ENCODE measurements at places on chromosomes 7 and 10.

DNA sequence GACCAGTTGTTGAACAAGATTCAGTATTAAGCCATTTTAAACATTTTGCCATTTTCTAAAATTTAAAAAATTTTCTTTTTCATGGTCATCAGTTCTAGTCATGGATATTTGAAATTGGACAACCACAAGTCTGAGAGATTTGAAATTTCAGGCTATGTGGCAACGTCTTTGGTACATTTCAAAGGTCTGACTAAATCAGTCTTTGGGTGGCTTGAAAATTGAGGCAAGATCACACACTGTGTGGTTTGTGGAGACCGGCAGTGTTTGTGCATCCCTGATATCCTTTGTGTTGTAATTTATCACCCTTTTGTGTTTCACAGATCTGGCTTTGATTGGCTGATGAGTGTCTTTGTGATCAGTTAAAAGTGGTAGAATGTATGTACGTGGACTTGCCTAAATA lies 35.7 kb downstream of the CCAR1 start:
- DNase-seq, result no peak

- DNase-seq, result no peak
These were observed 163.6 kb downstream of the GRM8 start for GRCh38 chr7:127089146-127089545.

DNA sequence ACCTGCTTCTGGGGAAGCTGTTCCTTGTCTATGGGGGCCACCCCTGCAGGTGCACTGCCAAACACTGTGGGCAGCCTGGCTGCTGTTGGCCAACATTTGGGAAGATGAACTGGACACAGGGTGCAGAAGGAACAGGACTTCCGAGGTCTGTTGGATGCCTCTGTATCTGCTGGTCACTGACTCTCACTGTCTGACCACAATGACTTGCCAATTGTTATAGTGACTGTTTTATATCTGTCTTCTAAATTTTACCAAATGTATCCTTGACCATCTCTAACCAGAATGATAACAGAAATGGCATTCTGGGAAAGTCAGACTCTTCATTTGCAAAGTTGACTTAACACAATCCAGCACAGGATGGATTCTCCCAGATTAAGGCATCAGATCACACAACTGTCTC lies 214.0 kb upstream of the PRSS58 start:
- no peak for DNase-seq

GRCh38 chr10:44960482-44961229 lies 1.1 kb downstream of the RASSF4 start:
- no peak for DNase-seq

GRCh38 chr10:30039988-30040387 lies 19.4 kb downstream of the JCAD start:
- no peak for DNase-seq

DNA sequence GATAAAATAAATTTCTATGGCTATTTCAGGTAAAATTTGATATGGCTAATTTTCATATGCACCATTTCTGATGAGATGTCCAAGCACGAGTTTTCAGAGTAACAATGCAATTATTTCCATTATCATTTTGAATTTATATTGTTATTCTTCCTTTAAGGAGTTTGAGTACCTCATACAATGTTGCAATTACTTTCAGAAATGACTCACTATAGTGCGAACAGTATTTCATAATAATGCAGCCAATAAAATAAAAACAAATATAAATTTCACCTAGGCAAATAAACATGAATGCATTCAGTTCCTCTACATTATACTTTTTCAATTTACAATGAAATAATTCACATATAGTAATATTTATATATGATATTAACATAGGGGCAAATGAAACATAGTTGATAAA lies 78.8 kb upstream of the LRRN3 start:
- DNase-seq, result no peak

DNA sequence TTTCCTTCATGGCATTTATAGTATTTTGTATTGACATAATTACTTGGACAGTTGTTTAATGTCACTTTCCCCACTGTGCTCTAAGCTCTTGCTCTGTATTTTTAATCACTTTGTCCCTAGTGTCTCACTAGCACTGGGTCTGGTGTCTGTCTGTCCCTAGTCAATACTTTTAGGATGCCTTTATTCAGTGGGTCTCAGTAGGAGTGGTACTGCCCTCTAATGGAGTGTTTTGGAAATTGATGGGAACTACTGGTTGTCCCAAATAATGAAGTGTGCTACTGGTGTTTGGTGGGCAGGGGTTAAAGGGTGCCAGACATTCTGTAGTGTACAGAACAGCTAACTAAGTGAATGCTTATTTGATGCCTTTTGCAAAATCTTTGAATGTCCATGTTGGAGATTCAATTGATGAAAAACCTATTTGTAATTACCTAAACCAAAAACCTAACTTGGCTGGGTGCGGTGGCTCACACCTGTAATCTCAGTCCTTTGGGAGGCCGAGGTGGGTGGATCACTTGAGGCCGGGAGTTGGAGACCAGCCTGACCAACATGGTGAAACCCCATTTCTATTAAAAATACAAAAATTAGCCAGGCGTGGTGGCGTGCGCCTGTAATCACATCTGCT lies 33.3 kb downstream of the CDK14 start:
- peak; percentile 44 for DNase-seq

DNA sequence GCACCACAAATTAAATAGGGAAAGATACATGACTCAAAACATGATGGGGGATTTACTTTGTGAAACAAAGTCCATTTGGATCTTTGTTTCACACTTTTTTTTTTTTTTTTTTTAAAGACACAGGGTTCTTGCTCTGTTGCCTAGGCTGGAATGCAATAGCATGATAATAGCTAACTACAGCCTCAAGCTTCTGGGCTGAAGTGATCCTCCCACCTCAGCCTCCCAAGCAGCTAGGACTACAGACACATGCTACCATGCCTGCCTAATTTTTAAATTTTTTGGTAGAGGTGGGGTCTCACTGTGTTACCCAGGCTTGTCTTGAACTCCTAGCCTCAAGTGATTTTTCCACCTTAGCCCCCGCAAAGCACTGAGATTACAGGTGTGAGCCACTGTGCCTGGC lies 172.6 kb upstream of the KLF14 start:
- no peak for DNase-seq

DNA sequence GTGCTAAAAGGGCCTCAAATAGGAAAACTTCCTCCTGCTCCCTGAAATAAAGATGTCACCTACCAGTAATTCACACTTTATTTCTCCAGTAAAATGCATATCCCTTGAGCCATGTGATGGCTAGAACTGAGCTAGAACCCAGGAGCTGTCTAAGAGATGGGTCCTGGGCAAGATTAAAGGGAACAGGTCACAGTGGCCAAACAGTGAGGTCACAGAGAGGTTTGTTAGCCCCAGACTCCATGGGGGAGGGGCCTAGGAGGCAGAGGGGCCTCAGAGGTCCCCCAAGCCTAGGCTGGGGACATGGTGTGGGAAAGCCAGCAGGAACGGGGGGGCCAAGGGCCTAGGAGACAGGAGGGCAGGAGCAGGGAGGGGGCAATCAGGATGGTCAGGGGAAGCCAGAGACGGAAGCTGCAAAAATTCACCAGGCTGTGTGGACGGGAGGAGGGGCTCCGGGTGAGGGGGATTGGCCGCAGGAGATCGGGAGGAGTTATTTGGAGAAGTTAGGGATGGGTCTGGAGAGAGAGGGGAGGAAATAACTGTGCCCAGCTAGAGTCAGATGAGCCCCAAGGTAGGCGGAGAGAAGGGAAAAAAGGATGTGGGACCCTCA lies 3.3 kb downstream of the FBXO24 start:
- DNase-seq, result no peak

DNA sequence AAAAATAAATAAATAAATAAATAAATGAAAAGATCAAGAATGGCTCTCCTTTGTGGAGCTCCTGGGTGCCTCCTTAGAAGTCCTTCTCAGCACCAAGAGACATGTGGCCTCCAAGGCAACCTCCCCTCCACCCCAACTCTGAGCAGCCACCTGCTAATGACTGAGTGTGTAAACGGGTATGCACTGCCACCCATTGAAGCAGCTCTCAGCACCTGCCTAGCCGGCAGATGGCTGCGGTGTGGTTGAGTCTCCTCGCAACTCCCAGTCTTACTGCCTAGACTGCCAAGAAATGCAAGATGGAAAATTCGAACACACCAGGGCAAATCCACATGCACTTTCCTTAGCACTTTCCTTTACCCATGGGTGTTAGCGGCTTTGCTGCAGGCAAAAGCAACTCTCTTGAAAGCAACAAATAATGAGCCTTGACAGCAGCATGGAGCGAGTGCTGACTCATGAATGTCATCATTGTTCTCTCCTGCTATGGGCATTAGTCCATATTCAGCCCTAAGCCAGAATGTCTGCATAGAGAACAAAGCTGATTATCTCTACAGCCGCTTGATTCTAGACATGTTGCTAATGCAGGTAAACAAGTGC lies 913.9 kb upstream of the AUTS2 start:
- DNase-seq, result no peak

DNA sequence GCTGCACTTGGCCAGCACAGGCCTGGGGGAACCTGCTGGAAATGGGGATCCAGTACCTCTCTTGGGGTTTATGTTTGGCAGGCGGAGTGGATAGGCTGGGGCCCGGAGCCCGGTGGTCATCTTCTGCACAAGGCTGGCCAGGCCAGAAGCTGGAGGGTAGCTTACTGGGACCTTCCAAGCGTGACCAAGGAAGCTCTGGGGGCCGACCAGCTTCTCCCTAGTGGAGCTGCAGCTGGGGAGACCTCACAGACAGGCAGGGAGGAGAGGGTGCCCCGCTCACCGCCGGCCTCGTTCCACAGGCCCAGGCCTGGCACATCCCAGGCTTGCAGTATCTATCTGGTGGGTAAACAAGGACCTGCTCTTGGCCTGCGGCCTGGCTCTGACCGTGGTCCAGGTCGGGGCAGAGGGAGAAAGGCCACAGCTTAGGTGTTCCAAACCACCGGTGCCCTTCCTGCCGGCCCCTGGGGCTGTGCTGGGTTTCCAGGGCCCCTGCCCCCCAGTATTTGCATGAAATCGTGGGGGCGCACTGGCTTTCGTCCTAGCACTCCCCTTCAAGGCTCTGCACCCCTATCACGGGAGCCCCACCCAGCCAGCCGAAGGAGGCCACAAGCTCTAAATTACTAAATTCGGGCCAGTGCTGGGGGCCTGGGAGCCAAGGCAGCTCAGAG lies 1.5 kb upstream of the ELFN1 start:
- peak; percentile 53 for DNase-seq

DNA sequence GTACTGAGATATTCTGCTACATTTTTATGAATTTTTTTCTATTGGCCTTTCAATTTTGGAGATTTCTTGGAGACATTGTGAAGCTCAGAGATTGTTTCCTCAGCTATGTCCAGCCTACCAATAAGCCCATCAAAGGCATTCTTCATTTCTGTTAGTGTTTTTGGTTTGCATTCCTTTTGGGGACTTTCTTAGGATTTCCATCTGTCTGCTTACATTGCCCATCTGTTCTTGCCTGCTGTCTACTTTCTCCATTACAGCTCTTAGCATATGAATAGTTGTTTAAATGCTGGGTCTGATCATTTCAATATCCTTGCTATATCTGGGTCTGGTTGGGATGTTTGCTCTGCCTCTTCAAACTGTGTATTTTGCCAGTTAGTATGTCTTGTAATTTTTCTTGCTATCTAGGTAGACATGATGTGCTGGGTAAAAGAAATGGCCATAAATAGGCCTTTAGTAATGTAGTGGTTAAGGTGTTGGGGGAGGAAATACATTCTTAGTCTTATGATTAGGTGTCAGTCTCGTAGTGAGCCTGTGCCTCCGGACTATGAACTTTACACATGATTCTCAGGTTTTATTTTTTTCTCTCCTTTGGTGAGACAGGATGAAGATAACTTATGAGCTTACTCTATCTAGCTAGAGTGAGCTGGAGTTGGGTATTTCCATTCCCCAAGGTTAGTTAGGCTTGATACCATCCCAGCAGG lies 32.6 kb upstream of the NME8 start:
- DNase-seq, result no peak

- DNase-seq, result peak; percentile 19
These were observed 17.7 kb downstream of the TSPAN14 start for GRCh38 chr10:80471715-80472233.

- no peak for DNase-seq
These were observed 36.9 kb upstream of the AUTS2 start for GRCh38 chr7:69561266-69561960.

DNA sequence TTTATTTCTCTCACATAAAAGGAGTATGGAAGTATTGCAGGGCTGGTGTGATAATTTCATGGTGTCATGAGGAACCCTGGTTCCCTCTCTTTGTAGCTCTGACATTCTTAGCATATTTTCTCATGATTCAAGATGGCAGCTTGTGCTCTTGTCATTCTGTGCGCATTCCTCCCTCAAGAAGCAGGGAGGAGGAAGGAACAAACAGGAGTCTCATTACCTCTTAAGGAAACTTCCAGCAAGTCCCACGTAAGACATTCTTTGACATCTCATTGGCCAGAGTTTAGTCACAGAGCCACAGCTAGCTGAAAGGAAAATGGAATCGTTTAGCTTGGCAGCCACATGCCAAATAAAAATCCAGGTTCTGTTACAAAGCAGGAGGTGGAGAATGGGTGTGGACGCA lies 546.8 kb downstream of the LRMDA start:
- DNase-seq, result peak; percentile 5

- no peak for DNase-seq
These were observed 129.2 kb downstream of the APBB1IP start for GRCh38 chr10:26567351-26567721.

DNA sequence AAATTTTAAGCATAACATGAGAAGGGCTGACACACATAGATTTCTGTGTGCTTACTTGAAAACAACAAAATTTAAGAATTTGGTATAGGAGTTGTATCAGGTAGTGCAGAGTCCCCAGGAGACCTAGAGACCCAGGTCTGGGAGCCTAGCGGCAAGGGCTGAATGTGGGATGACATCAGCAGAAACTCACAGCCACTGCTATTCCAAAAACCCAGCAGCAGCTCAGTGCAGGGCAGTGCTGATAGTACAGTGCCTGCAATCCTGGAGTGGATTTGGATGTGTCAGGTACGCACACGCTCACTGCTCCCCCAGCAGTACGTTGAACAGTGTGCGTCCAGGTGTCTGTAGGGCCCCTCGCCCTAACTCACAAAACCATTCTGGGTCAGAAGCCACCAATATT lies 87.1 kb downstream of the EGFR start:
- peak; percentile 44 for DNase-seq

DNA sequence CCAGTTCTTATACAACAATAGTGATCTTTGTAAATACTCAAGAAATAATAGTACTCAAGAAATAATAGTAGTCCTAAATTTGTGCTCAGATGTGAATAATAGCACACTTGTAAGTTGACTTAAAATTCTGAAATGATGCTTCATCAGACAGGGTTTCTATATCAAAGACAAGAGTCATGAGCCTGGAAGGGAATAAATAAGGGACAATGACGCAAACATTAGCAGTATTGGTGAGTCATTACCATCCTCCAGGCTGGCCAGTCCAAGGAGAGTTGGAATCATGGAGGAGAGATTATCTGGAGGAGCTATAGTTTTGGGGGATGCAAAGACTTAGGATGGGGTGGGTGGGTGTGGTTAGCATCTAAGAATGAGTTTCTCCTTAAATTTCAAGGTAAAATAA lies 6.1 kb upstream of the SH3PXD2A start:
- no peak for DNase-seq

- peak; percentile 51 for DNase-seq
These were observed 526 bp downstream of the SFRP5 start for GRCh38 chr10:97771055-97771891.

- no peak for DNase-seq
These were observed 96.3 kb upstream of the FAM180A start for GRCh38 chr7:135844903-135845302.

GRCh38 chr7:11642841-11643240 lies 189.2 kb downstream of the THSD7A start:
- DNase-seq, result no peak

- no peak for DNase-seq
These were observed 110.1 kb downstream of the BTRC start for GRCh38 chr10:101464082-101464481.
